Left kidney (tissue), 8 donors: ENCODE measurements at places on chromosomes 2 and 18. TPM values are rescaled to one million over a fixed set of nuclear protein-coding genes. Genes with fewer than 3 reads are reported as not detected.

The MOGAT1 gene
- polyA plus RNA-seq = 0.27 TPM

The SPP2 gene
- polyA plus RNA-seq = not detected

The DTNA gene
- polyA plus RNA-seq = 22.7 TPM

- DNase-seq = no peak
Observed at GRCh38 chr18:79400091-79400590, 4.4 kb downstream of the NFATC1 start.

DNA sequence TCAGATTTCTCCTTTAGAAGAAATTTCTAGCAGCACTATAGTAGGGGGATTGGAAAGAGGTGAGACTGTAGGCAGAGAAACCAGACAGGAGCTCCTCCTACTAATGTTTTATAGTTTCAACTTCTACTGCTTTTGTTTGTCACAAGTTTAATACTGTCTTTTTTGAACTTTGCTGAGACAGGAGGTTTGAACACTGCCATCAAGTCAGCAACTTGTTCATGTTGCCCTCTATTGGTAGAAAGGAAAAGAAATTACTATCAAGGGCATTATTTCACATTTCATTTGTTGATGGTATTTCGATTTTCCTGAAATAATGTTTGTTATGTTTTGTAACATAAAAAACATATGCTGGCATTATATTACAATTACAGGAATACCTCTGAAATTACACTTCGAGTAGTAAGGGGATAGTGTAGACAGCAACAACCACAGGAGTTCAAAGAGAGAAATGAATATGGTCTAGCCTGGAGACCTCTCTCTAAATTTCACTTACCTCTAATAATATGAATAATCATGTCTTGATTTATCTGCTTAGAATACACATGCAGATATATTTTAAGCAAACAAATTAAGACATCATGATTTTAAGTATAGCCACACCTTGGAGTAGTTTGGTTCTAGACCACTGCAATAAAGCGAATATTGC, 12.4 kb upstream of the CCDC88A start:
- DNase-seq = no peak

GRCh38 chr2:241141214-241141770, 8.0 kb downstream of the PASK start:
- no peak for DNase-seq

GRCh38 chr2:127683757-127684156, 8.4 kb upstream of the LIMS2 start:
- DNase-seq = no peak

GRCh38 chr2:46003903-46004473, 293.2 kb upstream of the EPAS1 start:
- no peak for DNase-seq

- DNase-seq = peak; percentile 55
Observed at GRCh38 chr2:20282916-20283592, 58.1 kb upstream of the SDC1 start.

DNA sequence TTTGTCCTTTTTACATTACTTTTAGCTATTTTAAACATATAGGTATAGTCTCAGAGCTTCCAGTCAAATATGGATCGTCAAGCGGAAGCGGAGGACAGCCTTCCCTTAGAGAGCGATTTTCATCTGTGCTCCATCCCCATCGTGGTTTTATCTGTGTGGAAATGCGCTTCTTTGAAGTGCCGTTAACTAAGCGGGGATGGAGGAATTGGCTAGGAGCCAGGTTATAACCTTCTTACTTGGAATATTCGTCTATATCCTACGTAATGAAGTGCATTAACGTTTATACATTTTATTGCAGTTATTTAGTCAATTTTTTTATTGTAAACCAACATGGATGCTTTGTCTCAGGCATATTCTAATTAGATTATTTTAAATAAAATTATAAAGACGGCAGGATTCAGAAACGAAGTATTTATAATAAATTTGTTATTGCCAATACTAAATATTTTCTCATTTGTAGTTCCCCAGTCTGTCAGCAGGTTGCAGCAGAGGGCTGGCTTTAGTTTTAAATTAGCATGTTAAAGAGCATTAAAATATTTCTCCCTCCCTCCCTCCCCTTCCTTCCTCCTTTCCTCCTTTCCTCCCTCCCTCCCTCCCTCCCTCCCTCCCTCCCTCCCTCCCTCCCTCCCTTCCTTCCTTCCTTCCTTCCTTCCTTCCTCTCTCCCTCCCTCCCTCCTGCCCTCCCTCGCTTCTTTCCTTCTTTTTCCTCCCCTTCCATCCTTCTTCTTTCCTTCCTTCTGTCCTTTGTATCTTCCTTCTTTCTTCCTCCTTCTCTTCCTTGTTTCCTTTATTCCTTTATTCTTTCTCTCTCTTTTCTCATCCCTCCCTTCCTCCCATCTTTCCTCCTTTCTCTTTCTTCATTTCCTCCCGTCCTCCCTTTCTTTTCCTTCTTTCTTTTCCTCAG, 80.6 kb upstream of the DOCK10 start:
- DNase-seq = no peak

DNA sequence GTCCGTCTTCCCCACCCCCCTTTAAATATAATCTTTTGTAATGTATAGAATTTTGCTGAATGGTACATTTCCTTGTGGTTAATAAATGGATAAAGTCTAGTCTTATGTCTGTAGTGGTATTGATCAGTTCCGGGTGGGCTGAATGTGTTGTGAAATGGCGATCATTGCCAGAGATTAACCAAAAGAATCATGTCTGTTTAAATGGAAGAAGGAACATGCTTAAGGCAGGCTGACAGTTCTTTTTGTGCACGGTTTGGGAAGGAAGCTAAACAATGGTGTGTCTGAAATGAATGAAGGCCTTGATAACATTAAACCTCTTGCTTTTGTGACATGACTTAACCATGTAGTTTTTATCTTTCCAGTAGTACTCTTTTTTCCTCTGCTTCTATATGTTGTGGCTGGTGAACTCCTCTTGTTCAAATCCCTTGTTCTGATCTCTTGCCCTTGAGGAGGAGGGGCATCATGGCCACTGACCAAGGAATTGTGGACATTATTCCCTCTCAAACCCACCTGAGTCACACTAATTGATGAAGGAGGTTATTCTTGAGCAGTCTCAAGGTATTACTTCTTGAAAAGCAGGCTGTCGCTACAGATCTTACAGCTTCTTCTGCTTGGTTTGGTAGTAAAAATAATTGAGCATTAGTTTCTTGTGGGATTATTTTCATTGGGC, 1.7 kb downstream of the ACVR2A start:
- peak; percentile 15 for DNase-seq

DNA sequence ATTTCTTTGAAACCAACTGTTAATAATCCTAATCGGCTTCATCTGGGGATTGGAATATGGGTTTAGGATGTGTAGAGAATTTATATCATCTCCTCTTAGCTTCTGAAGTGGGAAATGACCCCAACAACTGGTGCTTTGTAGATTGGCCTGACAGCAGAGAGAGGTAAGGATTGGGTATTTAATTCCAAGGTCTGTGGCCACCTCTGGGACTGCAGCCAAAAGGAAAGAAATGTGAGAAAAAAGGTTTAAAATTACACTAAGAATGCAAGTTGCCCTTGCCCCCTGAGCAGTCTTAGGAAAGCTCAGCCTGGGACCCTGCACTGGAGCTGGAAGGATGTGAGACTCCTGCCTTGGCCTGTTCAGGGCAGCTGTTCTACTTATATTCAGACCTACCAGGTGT, 157.1 kb downstream of the FTCDNL1 start:
- DNase-seq = no peak

DNA sequence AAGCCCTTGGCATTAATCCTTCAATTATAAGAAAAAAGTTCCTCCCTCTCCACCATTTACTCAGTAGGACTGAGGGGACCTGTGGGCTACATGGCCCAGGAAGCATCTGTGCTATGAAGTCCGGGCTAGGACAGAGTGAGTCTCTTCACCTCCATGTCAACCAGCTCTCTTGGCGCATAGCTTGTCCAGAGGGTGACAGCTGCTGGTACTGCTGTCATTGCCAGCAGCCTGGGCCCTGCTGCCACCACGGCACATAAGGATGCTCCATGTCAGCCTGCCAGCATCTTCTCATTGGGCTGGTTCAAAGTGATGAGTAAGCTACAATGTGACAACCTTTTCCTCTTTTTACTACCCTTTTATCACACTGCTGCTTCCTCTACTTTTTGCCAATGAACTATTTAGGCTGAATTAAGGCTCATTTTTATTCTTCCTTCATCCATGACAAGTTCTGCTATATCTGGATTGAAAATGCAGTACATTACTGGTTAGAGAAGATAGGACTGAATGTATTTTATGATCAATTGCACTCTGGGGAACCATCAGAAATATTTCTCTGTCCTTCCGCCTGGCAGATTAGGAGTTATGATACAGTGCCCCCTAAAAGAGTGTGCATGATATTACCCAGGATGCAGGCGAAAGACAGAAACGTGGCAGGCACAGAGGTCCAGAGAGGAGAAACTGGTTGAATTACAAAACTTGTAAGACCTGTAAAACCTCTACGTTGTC, 258.9 kb upstream of the TNP1 start:
- no peak for DNase-seq

GRCh38 chr2:9720352-9721093, 89.7 kb upstream of the YWHAQ start:
- DNase-seq = no peak

DNA sequence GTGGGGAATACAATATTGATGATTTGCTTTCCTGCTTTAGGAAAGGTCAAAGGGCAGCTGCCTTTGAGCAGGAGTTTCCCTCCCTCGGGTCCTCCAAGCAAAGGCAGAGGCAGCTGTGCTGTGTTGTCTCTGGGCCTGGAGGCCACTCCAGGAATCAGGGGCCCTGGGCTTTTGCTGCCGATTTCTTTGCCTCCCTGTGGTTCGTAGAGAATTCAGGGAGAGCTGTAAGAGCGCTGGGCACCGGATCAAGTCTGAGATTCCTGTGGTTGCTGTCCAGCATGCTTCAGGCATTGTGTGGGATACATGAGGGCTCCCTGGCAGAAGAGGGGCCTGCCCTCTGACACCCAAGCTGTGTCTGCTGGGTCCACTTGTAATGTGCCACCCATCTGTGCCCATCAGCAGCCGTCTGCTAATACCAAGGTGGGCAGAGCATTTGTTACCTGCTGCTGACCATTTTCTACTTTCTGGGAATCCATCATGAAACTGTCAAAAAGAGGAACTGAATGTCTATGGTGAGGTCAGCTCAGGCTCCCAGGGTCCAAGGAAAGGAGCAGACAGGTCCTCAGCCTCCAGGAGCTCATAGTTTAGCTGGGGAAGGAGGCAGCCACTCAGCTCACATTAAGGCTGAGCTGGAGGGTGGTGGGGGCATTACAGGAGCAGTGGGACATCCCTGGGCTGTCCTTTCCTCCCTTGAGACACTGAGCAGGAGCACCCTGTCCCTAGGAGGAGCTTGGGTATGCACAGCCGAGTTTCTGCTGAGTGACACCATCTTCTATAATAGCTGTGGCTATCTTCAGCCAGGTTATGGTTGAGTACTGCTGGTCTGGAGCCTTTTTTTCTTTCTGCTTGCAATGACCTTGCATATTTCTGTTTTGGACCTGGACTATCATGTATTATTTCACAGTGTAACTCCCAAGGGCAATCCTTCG, 68.5 kb downstream of the CTIF start:
- DNase-seq = no peak

DNA sequence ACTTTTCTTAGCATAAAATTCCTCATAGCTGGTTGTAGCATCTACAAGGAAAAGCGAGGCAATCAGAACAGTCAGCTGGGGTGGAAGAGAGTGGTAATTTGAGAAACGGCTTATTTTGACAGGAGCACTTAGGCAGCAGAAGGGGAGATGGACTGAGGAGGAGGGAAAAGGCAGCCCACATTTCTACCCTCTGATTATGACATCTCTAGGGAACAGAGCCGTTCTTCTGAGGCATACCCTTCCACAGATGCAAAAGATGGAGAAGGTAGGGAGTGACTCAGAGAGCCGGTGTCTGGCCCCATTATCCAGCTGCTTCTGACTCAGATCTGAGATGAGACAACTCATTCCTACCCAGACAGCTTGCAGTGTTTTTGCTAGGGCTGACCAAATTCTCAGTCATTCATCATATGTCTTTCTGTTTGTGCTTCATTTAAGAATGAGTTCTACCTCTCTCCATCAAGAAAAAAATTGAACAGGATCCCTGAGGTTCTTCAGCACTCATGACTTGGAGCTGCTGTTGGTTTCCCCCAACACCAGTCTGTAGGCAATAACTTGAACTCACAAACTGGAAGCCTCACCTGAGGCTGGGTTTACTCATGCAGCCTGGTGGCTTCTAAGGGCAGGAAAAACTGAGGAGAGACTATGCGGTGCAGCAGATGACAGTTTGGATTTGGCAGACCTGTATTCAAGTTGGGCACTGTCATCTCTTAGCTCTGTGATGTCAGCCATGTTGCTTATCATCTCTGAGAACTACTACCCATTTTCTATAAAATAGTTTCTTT, 15.9 kb upstream of the SEC11C start:
- DNase-seq = no peak

- DNase-seq = no peak
Observed at GRCh38 chr2:28567061-28567471, 71.2 kb downstream of the PLB1 start.

DNA sequence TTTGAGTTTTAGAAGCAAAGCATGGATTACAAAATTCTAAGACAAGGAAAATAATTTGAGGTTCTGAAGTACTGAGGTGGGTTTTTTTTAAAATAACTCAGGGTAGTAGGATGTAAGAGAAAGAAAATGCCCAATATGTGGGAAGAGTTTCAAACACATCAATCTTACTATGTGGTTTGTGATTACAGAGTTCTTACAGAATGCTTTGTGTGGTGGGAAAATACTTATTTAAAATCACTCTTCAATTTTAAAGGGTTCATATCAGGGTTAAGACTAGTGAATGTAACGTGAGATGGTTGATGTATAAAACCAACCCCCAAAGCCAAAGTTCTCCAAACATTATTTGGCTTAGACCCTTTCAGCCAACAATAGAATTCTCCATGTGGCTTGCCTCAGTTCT, 173.5 kb downstream of the UBE2E3 start:
- DNase-seq = no peak

- peak; percentile 79 for DNase-seq
Observed at GRCh38 chr18:55415258-55415871, 172.6 kb downstream of the TCF4 start.

DNA sequence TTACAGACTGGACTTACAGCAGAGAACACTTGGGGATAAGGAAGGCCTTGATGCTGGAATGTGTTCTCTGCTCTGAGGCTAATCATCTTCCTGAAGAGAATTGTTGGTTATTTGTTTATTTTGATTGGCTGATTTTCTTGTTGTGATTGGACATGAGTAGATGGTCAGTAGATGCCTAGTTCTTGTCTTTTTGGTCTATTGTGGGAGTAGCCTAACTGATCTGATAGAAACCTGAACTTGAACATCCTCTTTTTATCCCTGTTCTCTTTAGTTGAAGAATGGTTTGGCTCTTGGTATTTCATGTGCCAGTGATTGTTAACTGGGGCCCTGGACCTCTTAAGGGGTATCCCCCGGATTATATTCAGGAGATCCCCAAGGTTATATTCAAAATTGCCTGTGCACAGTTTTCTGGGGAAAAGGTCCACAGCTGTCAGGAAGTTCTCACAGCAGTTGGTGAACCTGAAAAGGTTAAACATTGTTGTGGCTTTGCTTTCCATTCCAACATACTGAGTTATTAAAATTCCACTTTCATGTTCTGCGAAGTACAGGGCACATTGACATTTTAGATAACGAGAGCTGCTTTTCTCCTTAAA, 13.6 kb downstream of the TWSG1 start:
- no peak for DNase-seq

DNA sequence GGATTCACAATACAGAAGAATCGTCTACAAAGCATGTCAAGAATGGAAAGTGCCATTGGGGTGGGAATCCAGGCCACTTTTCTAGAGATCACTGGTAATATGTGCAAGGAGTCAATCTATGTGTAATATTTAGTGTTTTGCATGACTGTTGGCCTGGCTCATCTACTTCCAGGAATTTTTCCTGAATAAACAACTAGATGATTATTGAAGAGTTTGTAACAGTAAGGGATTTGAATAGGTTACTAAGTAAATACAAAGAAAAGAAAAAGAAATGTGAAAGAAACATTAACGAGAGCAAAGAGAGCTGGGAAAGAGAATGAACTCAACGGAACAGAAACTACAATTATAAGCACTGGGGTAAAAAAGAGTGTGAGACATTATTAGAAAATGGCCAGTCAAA, 406.0 kb downstream of the TGIF1 start:
- DNase-seq = no peak
